D721Med (cell line): ENCODE measurements at places on chromosomes 11 and 22.

DNA sequence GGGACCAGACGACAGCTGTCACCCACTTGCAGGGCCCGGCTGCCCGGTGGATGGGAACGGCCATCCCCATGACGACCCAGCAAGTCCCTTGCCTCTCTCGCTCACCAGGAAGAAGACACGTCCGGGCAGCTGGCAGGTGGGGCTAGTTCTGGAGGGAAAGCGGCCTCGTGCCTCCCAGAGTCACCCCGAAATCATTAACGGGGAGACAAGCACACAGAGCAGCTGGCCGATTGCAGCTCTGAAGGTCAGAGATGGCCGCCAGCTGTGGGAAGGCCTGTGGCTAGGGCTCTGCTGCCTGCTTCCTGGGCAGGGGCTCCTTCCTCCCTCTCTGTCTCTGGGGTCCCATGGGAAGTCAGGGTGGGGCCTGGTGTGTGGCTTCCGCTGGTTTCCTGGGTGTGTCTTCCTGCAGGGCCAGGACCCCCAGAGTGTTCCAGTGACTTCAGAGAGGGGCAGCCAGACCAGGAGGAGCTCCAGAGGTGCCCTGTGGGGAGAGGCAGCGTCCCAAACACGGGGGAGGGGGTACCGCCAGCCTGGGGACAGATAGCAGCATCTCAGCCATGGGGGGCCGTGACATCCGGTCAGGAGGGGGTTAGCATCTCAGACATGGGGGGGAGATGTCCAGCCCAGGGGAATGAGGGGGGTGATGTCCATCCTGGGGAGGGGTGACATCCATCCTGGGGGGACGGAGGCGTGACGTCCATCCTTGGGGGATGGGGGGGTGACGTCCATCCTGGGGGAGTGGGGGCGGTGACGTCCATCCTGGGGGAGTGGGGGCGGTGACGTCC is 114.9 kb downstream of the KCNQ1 start:
- DNase-seq = no peak

DNA sequence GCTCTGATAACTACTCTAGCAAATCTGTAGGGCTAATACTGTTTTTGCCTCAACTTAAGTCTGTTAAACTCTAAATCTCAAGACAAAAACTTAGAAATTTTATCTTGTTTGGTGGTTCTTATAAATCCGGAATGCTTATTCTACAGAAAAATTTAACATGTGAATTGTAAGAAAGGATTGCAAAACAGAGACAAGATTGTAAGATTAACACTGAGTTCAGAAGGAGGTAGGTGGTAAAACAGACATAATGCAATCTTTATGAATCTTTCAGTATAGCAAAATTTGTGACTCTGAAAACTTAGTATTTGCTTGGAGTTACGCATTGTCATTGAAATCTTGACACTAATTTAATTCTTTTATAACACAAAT is 263.9 kb downstream of the SBF2 start:
- DNase-seq = no peak

- DNase-seq = no peak
These were observed 14.0 kb upstream of the ACR start for GRCh38 chr22:50723991-50724390.

GRCh38 chr11:62856333-62856895 is 17.0 kb upstream of the WDR74 start:
- no peak for DNase-seq

DNA sequence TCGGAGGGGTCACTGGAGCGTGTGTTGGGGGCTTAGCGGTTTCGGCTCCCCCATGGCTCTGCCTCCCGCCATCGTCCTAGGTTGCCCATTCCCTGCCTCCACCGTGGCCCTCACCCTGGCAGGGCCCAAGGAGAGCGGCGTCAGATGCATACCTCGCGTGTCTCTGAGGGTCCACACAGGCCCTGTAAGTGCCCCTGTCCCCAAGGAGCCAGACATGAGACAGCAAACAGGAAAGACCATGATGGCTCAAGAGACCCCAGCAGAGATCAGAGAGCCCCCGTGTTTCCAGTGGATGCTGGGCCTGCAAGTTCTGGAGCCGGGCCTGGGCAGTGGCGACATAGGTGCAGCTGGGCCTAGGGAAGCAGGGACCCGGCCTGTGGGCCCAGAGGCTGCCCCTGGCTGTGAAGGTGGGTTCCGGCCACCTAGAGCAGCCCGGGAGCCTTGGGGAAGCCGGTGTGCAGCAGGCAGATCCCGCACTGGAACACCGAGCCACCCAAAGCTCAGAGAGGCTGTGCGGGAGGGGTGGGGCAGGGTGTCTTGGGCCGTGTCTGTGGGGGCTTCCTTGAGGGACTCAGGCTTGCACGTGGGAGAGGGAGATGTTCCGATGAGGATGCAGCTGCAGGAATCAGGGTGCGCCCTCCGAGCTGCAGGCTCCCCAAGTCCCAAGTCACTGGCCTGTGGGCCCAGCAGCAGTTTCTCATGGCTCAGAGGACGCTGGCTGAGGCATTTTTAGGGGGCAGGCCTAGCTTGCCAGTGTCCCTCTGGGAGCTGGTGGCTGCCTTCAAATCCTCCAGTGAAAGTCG is 126.4 kb downstream of the KCNQ1OT1 start:
- no peak for DNase-seq

DNA sequence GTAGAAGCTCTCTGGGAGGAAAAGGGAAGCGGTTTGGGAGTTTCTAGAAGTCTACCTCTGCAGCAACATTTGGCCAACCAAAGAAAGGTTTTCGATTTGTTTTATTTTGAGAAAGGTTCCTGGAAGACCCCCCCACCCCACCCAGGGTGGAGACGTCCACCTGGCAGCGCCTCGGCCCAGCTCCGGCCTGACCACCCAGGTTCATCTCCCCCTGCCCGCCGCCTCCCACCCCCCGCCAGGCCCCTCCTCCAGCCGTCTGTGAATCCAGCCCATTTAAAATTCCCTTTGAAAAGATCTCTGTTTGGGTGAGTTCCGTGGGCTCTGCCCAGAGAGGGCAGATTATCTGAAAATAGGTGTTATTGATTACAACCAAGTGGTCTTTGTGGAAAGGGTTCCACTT is 43.3 kb downstream of the KCNJ1 start:
- DNase-seq = no peak

- no peak for DNase-seq
These were observed 11.8 kb upstream of the TPST2 start for GRCh38 chr22:26601726-26602125.

GRCh38 chr11:95884376-95884775 is 39.5 kb downstream of the MTMR2 start:
- DNase-seq = no peak

DNA sequence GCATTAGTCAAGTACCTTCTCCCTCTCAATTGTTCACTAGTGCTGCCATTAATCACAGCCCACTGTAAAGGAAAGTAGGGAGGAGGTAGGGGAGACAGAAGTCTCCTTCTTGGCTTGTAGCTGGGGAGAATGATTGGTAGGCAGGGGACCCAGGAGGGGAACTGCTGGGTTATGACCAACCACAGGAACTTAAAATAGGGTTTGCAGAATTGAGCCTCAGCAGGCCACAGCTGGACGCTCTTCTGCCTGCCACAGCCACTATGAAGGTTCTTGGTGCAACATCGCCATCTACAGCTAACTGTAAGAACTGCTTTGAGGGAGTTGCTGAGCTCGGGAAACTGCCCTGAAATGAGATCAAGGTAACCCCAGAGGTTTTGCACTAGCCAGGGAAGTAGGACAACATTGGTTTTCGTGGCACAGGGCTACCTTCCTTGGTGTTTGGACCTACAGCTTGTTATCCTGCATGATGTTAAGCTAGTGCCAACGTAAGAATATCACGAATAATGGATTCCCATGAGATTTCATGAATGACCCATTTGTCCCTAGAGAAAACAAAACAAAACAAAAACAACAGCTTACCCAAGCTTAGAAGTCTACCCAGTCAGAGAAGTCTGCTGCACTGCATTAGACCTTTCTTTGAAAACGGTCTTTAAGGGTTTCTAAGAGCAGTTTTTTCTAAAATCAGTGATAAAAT is 787.1 kb upstream of the API5 start:
- DNase-seq = no peak

- no peak for DNase-seq
These were observed 143.6 kb downstream of the WNT11 start for GRCh38 chr11:76062733-76063132.

DNA sequence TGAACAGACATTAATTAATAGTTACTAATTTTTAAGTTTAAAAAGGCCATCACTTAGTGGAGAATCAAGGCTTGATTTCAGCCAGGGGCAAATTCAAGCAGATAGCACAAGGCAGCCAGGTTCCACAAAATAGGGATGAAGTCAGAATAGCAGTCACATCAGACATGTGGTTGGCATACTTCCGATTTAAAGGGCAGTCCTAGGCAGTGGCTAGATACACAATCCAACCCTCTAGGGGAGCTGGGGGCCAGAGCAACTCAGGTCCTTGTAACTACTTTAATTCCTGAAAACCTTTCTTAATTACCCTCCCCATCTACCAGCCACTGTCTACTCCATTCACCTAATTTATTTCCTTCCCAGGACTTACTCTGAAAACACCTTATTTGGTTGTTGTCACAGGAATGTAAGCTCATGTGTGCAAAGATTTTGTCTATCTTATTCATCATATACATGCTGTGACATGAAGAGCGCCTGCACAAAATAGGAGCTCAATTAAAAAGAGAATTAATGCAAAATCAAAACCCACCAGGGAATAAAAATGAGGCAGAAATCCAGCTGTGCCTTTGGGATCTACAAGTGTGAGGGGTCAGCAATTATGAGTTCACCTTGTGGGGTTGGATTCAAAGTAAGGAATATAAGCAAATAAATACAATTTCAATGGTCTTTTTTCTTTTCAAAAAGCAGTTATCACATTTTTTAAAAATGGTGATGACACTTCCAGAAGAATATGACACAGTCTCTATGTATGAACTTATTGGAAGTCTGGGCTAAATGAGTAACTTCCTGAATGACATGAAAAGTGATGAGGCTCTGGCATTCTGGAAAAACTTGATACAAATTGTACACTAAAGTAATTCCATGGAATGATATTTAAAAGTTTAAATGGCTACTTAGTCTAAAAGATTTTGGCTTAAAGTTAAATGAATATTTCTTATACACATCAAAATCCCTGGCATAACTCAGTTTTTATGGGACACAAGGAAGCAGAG is 53.8 kb downstream of the COPB1 start:
- no peak for DNase-seq

DNA sequence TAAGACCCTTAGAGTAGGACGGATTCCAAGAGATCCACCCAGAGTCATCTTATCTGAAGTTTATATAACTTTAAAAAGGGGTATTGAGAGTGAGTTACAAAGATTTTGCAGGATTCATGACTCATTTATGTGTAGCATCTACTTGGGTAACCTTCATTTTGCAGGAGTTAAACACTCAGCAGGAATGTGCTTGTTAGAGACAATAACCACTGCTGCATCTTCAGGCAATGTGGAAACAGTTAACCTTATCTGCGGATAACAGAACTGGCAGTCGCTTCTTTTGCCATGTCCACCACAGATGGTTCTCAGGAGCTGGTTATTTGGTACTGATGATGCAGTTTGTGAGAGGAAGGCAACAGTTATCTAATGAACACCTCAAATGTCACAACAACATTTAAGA is 417.9 kb upstream of the DDI1 start:
- DNase-seq = no peak

- DNase-seq = no peak
These were observed 2.1 kb downstream of the TRAF6 start for GRCh38 chr11:36507824-36508489.

DNA sequence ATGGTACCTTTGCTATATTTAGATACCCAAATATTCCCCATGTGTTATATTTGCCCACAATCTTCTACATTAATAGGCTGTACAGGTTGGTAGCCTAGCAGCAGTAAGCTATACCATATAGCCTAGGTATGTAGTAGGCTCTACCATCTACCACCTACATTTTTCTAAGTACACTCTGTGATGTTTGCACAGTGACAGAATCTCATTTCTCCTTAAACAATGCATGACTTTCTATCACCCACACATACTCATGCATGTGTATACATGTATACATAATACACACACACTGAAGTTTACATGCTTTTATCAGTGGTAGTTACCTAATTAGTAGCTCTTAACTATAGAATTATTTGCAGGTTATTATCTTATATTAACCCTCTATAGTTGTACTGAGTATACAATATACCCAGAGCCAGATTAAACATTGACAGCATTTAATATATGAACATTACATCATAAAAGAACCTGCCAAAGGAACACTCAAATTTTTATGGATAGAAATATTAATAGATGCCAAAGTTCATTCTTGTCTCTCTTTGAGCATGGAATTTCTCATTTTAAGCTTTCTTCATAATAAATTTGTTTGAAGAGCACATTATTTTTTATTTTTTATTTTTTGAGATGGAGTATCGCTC is 51.4 kb downstream of the ELP4 start:
- DNase-seq = no peak

- no peak for DNase-seq
These were observed 52.2 kb downstream of the JAM3 start for GRCh38 chr11:134120921-134121526.

DNA sequence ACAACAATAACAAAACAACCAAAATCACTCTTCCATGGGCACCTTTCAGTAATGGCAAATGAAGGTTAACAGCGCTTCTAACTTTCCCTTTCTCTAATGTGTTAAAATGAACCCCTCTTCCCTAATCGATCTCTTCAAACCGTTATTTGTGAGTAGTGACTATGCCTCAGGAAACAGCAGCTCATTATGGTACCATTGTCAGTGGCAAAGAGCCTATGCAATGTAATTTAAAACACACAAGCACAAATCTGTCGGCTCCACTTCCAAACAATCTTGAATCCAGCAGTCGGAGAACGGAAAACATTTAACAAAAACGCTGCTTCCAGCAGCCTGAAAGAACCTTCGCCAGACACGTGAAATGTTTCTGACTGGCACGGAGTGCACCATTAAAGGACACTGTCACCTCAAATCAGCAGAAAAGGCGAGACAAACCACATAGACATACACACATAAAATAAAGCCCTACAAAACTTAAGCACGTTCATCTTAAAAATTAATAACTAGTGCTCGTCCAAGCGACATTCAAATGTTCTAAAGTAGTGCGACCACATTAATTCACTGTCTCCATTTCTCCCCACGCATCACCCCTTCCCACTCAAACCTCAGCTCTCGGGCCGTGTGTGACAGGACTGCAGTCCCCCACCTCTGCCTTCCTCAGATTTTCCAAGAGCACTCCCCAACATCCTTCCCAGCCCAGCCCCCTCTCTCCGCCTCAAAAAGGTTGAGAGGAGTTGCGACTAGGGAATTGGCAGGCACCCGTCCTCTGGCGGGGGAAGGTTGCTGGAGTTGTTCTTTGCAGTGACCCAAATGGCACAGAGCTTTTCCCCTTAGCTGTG is 748 bp downstream of the RAB30 start:
- no peak for DNase-seq

DNA sequence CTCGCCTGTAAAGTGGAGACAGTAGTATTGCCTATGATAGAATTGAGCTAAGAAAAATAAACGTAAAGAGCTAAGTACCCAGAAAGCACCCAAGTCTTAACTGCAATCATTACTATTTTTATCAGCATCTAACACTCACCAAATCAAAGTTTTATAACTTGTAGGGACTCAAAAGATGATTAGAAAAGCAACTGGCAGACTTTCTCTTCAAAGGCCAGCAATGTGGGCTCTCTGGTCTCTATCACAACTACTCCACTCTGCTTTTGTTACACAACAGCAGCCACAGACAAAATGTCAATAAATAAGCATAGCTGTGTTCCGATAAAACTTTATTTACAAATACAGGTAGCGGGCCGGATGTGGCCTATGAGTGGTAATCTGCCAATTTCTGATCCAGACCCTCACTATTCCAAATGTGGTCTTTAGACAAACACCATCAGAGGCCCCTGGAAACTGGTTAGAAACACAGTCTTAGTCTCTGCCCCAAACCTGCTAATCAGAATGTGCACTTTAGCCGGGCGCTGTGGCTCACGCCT is 8.2 kb downstream of the TPST2 start:
- no peak for DNase-seq
